Left colon (tissue), 2 donors: ENCODE measurements at places on chromosomes 4 and X. TPM values are rescaled to one million over a fixed set of nuclear protein-coding genes. Genes with fewer than 3 reads are reported as not detected.

The MPC1L gene
- total RNA-seq, result not detected

The CYSLTR1 gene
- total RNA-seq, result 2.4 TPM

The PRKX gene
- 29.3 TPM for total RNA-seq

DNA sequence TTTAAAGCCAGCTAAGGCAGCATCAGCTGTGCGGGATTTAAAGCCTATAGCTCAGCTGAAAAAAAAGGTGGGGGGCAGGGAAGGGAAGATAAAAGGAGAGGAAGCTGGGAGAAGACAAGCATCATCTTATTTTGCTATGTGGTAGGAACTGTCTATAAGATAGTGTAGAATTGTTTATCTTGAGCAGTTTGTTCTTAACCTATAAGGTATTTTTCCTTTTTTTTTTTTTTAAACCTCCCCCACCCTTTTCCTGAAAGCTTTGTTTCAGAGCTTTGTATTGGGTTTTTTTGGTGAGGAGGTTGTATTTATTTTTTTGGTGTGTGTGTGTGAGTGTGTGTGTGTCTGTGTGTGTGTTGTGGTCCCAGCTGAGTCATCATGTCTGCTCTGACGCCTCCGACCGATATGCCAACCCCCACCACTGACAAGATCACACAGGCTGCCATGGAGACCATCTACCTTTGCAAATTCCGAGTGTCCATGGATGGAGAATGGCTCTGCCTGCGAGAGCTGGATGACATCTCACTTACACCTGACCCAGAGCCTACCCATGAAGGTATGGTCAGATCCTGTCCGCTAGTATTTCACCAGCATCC is 531 bp downstream of the RUFY3 start:
- DNase-seq, result no peak

The XAGE5 gene
- total RNA-seq, result not detected

The PPP3CA gene
- total RNA-seq, result 38.0 TPM

- no peak for DNase-seq
Observed at GRCh38 chr4:6087669-6088341, 69.6 kb upstream of the C4orf50 start.

The INTS12 gene
- total RNA-seq, result 13.2 TPM

DNA sequence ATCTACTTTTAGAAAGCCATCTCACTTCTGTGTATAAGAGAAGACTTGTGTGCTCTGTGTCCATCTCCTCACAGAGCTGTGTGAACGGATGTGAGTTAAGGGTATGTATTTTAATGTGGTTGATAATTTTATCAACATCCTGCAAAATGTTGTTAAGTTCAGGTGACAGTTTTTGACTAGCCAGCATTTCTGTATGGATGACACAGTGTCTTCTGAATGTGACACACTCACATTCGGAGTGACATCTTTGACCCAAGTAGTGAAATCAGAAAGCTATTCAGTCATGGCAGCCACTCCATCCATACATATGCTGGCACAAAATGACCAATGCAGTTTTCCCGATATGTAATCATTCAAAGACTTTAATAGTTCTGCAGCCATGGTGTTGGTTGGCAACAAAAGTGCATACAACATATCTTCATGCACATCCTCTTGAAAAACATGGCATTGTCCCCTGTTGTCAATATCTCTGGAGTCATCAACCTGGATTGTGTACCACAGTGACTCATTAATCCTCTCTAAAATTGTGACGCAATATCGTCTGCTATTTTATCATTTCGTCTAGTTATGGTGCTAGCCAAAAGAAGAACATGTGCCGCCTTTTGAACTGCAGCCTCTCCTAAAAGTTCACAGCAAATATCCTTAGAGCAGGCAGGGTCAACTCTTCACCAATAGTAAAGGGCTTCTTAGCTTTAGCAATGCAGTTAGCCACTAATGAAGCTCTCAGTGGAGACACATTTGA is 6.8 kb upstream of the FGF2 start:
- no peak for DNase-seq

The CENPVL1 gene
- total RNA-seq, result not detected

GRCh38 chrX:981791-982626 is 230.4 kb downstream of the CRLF2 start:
- no peak for DNase-seq

The TAPT1 gene
- total RNA-seq, result 41.2 TPM

- DNase-seq, result no peak
Observed at GRCh38 chr4:145719752-145720624, 40.0 kb downstream of the C4orf51 start.

- no peak for DNase-seq
Observed at GRCh38 chrX:50618788-50619558, 148.3 kb upstream of the DGKK start.

GRCh38 chrX:21151051-21151450 is 223.2 kb upstream of the CNKSR2 start:
- no peak for DNase-seq

- DNase-seq, result no peak
Observed at GRCh38 chr4:119738901-119739300, 110.3 kb upstream of the PDE5A start.

GRCh38 chr4:8548731-8549351 is 31.4 kb upstream of the GPR78 start:
- DNase-seq, result no peak

DNA sequence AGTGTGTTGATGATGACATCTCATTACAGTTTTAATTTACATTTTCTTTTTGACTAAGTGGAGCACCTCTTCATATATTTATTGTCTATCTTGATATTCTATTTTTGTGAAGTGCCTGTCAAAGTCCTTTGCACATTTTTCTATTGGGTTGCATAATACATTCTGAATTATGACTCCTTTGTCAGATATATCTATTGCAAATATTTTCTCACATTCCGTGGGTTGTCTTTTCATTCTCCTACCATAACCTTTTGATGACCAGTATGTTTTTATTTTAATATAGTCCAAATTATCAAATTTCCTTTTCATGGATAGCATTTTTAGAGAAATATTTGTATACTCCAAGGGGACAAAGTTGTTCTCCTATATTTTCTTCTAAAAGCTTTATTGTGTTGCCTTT is 126.4 kb downstream of the PJA1 start:
- no peak for DNase-seq

- no peak for DNase-seq
Observed at GRCh38 chr4:102321260-102321995, 23.9 kb downstream of the SLC39A8 start.

DNA sequence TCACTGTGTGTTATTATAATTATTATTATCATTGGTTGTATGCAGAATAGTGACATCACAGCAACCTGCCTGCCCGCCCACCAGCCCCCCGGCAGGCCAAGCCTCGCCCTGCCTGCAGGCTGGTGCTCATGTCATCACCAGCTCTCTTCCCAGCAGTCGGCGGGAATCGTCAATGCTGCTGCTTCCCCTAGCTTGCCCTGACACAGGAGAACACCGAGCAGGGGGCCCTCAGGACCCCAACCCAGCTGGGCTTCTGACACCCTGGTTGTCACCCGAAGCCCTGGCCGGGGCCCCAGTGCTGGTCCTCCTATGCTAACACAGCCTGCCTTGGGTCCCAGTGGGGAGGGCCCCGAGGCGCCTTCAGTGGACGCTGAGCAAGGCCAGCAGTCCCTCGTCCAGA is 100.6 kb downstream of the PPP2R2C start:
- no peak for DNase-seq

The OCRL gene
- 27.8 TPM for total RNA-seq

The SSX3 gene
- not detected for total RNA-seq

The TSR2 gene
- total RNA-seq, result 33.4 TPM

DNA sequence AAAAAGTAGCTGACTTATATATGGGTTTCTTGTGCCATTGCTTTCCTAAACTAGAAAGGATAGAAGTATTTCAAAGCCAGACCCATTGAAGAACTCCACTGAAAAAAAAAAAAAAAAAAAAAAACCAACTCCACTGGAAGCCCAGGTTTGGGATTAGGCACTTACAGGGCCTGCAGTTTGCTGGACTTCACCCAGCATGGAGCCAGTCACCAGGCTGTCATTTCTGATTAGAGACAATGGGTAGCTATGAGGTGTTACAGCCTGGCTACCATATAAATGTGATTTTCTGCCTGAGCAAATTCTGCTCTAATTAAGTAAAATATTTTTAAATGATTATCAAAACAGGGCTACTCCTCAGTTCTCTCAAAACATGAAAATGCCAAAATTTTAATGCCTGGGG is 49.5 kb downstream of the HS6ST2 start:
- DNase-seq, result no peak
